Activated effector memory CD4-positive, alpha-beta T cell treated with Interleukin-2 at 50 U/mL for 16 hours (primary cell): ENCODE measurements at places on chromosomes 2 and 18.

DNA sequence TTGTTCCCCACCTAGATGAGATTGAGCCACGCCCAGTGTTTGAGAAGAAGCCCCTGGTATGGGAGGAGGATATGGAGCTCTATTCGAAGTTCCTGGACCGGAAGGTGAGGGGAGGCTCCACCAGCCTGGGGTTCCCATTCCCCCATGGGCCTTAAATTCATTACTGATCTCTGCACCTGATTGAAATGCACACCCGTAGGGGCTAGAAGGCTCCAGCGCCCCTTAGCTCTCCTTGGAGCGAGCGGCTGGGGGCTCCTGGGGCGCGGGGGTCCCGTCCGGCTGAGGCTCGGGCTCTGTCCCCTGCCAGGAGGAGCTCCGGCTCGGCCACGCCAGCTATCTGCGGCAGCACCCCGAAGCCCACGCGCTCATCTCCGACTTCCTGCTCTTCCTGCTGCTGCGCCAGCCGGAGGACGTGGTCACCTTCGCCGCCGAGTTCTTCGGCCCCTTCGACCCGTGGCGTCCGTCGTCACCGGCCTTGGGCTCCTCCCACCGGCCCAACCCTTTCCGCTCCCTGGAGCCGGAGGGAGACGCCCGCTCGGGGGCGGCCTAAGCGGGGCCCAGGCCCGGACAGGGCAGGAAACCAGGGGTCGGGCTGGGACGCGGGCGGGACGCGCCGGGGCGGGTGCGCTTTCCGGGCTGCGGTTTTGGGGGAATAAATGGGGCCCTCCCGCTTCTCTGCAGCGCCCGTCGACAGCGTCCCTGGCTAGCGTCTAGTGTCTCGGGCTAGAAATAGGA lies 10.9 kb downstream of the CATIP start:
- DNase-seq, result peak; percentile 66

DNA sequence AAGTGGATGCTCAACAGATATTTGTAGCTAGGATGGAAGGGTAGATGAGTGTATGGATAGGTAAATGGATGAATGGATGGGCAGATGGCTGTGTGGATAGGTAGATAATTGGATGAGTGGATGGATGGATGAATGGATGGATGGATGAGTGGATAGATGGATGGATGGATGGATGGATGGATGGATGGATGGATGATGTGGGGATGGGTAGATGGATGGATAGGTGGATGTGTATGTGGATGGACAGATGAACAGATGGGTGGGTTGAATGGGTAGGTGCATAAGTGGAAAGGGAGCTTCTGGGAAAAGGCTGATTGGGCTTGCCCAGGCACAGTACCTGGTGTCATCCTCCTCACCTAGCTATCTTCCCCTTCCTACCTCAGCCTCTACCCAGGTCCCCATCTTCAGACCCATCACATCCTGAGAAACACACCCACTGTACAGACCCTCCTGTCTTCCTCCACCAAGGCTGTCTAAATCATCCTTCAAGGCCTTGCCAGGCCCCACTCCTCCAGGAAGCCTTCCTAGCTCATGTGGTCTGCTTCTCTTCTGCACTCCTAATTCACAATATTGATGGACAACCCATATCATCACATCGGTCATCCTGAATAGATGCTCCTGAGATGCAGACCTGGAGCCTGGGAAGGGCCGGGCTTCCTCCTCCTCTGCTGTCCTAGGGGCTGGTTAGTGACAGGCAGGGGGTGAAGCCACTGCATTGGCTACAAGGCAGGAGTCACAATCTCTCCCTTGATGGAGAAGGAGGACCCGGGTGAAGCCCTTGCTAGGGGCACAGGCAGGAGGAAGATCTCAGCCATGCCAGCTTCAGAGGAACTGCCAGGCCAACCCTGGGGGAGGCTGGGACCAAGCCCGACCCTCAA lies 49.4 kb downstream of the SMAD7 start:
- no peak for DNase-seq

- no peak for DNase-seq
These were observed 381.8 kb upstream of the NRXN1 start for GRCh38 chr2:51413726-51414125.

DNA sequence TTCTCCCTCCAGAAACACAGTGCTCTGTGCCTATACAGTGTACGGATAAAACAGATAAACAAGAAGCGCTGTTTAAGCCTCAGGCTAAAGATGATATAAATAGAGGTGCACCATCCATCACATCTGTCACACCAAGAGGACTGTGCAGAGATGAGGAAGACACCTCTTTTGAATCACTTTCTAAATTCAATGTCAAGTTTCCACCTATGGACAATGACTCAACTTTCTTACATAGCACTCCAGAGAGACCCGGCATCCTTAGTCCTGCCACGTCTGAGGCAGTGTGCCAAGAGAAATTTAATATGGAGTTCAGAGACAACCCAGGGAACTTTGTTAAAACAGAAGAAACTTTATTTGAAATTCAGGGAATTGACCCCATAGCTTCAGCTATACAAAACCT lies 70.7 kb downstream of the TANK start:
- DNase-seq, result no peak

DNA sequence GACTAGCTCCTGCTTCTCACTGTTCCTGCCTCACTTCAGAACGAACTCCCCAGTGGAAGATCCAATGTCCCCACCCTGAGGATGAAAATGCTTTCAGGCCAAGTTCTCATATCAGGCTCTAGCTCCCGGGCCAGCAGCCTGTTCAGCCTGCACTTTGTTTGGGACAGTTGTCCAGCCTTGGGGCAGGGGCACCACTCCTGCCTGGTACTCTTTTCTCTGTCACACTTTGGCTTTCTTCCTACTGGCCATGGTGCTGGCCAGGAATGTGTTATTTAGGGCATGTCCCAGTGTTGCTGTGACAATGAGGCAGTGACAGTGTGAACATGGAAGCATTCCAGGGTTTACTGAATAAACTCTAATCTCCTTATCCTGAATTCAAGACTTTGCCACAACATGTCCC lies 154.1 kb downstream of the GALNT14 start:
- no peak for DNase-seq

DNA sequence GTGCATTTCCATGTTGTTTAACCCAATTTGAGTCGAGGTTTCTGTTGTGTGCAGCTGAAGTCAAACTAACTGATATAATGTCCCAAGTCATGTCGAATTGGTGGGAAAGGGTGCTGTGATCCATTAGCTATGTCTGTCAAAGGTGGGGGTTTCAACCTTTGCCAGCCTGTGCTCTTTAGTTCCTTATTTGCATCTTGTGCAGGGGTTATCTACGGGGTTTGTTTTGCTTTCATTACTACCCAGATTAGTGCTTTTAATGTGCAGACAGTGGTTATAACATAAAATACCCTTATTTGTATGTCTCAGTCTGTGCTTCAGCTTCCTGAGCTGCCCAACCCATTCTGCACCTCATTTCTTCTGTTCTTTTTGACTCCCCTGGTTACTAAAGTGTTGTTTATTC lies 271.9 kb upstream of the CXCR4 start:
- no peak for DNase-seq

DNA sequence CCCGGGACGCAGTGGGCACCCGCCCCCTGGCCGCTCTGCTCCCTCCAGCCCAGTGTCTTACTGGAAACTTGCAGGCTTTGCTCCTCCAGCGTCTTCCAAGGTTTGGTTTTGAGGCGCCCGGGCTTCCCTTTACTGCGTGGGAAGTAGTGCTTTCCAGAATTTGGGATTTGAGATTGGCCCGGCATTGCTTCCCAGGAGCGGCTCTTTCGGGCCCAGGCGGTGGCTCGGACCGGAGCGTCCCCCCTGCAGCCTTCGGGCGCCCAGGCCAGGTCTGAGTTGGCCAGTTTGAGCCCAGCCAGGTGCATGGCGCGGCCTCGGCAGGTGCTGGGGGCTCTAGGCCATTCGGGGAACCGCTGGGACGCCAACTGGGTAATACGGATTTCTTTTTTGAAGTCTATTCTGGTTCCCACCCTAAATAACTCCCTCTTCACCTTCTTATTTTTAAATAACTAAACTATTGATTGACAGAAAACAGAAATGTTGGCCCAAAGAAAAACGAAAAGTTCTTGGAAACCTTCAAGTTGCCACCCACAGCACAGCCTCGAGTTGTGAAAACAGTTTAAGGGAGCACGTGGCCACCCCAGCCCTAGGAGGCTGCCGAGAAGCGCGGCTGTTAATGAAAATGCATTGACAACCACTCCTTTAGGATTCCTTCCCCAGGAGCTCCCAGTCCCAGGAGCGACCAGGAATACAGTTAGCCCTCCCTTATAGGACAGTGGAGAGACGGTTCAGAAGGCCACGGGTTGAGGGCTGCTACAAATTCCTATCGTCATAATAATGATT lies 766 bp downstream of the SNTG2 start:
- DNase-seq, result no peak

GRCh38 chr2:20048488-20049448 lies 2.7 kb downstream of the LAPTM4A start:
- no peak for DNase-seq

DNA sequence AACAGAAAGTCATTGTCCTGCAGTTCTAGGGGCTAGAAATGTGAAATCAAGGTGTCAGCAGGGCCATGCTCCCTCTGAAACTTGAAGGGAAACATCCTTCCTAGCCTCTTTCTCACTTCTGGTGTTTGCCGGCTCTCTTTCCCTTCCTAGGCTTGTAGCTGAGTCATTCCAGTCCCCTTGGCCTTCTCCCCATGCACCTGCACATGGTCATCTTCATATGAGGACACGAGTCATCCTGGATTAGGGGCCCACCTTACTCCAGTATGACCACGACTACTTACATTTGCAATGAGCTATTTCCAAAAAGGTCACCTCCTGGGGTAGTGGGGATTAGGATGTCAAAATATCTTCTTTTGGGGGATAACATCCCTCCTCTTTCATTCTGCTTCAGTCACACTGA lies 168.5 kb upstream of the CXCR4 start:
- DNase-seq, result no peak

GRCh38 chr2:113124181-113124961 lies 3.0 kb upstream of the IL1RN start:
- no peak for DNase-seq

DNA sequence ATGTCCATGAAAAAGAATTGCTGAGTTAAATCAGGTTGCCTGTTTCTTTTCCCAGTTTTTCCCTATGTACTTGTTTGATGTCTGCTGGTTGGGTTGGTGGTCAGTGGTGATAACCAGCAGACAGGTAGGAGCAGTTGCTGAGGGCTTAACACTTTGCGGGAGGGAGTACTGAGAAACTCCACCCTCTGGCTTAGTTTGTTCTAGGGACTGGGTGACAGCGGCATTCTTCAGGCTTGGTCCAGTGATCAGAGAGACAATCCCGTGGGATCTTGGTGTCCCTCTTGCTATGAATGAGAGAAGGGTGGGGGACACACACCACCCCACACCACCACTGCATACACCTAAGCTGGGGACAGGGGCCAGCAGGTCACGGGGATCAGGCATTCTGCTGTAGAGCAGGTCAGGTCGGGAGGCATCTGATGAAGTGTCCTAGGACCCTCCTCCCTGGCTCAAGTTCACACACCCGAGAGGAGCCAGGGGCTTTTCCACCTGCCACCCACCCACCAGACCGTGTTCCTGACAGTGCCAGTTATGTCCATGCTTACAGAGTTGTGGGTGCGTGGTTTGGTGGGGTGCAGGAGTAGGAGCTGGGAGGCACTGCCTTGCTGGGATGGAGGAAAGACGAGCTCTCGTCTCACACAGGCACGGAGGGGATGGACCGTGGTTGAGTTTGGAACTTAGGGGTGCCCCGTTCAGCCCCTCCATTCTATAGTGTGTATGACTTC lies 21.3 kb upstream of the ALLC start:
- DNase-seq, result no peak

- DNase-seq, result no peak
These were observed 69.2 kb downstream of the RFTN2 start for GRCh38 chr2:197606180-197606579.

GRCh38 chr2:70886541-70886987 lies 49.1 kb upstream of the ATP6V1B1 start:
- no peak for DNase-seq

- no peak for DNase-seq
These were observed 87.0 kb downstream of the LIPG start for GRCh38 chr18:49648811-49649210.

GRCh38 chr2:63436488-63436887 lies 151.8 kb downstream of the WDPCP start:
- no peak for DNase-seq

DNA sequence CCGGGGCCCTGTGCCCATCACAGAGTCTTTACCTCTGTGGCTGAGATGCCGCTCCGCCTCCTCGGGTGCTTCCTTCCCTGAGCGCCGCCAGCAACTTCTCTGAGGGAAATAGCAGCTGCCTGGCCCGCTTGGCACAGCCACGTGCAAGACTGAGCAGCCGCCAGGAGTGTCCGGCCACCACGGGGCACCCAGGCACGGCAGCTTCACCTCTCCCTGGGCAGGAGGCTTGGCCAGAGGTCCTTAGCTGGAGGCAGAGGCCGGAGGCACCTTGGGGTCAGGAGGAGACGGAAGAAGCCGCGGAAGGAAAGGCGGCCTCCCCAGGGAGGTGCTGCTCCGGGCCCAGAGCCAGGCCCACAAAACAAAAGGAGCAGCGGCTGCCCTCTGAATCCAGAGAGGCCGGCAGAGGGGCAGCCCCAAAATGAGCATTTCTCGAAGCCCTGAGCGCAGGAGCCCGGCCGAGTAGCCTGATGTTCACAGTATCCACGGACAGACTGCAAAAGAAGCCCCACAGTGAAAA lies 6.0 kb upstream of the LIMS2 start:
- no peak for DNase-seq

- peak; percentile 54 for DNase-seq
These were observed 412 bp upstream of the NCK2 start for GRCh38 chr2:105744091-105744908.

DNA sequence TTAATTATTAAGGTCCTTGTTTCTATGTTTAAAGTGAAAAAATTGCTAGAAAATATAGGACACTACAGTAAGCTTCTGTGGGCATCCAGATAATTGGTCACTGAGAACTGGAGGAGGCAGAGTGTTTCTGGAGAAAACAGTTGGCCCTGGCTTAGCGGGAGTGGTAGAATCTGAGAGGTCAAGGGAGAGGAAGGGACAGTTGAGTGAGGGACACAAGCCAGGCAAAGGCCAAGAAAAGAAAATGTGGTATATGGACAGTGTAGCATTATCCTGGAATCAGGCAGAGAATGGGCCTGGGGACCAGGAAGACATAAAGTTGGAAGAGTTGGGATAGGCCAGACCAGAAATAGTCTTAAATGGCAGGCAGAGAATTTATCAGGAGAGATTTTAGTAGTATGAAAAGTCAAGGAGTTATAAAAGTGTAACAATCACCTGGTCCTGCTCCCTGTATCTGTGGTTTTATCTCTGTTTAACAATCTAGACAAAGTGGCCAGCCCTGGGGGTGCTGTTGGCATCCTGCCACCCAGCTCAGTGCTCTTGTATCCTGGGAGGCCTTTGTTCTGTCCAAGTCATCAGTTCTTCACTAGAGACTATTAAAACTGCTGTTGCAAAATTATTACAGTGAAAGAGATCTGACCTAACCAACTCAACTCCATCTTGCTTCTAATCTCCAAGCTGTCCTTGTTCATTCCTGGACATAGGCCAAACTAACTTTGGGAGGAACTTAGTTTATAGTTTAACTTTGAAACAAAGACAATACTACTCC lies 15.4 kb upstream of the MSGN1 start:
- DNase-seq, result no peak

GRCh38 chr2:130300258-130300969 lies 42.3 kb upstream of the IMP4 start:
- DNase-seq, result no peak
